Activated CD4-positive, alpha-beta T cell treated with anti-CD3 and anti-CD28 coated beads for 48 hours (primary cell): ENCODE measurements at places on chromosomes 5 and 9.

- peak; percentile 79 for DNase-seq
Measured at GRCh38 chr9:33025572-33026342, 684 bp downstream of the DNAJA1 start.

DNA sequence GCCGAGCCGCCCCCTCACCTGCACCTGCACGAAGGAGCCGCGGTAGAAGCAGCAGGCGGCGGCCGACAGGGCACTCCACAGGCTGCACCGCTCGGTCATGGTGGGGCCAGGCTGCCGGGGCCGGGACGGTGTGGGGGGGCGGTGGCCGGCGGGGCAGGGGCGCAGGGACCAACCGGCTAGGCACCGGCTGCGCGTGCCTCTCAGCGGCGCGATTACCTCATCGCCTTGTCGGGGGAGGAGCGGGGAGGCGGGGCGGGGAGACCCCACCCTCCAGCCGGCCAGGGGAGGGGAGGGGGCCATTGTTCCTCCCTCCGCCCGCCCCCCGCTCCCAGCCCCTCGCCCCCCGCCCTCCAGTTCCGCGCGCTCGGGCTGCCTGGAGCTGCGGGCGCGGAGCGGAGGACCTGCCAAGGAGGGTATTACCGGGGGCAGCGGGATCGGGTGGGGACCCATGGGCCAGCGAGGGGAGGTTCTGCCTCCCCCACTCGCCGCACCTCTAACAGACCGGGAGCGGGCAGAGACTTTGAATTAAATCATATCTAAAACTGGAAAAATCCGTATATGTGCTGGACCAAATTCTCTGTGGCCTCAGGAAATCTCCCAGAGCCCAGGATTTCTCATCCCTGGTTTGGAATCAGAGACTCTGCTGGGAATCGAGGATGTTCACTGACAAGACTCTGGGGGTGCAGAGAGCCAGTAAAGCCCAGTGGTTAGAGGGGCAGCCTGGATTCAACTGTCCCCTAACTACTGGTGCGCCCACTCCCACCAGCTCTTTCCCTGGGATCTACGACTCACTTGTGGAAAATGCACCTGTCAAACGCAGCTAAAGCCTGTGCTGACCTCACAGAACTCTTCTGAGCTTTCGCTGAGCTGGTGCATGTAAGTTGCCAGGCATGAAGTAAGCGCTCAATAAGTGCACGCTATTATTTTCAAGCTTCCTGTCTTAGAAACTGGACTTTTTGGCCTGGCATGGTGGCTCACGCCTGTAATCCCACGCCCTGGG lies 20.3 kb upstream of the TOR2A start:
- no peak for DNase-seq

GRCh38 chr5:84378420-84378819 lies 6.3 kb downstream of the EDIL3 start:
- no peak for DNase-seq

- no peak for DNase-seq
Measured at GRCh38 chr5:31954091-31954490, 220.0 kb downstream of the GOLPH3 start.

DNA sequence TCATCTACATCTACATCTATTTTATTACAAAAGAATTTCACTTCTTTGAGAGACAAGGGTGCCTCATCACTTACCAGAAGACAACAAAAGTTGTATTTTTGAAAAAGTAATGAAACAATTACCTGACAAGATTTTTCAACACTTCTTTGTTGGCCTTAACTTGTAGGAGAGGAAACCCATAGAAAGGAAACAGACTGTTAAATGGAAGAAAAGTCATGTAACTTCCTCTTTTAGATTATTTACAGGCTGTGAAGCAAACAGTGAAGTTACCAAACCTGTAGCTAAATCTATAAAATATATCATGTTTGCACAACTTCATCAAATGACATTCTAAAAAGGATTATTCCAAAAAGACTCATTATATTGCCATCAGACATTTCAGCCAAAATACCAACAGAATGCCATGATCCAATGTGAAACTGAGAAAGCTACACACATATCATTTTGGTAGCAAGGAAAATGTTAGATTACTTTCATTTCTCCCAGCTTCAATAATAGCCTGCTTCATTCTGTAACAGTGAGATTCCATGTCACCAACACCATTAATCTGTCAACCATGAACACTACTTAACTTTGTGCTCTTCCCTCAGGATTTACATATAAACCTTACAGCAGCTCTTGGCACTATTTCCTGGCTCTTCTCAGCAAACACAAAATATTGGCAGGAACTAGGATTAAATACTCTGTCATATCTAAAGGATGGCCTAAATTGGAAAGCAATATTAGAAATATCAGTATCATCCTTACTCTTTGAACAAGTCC lies 122.5 kb downstream of the MCTP1 start:
- no peak for DNase-seq

GRCh38 chr9:134591082-134591571 lies 50.5 kb upstream of the COL5A1 start:
- no peak for DNase-seq

DNA sequence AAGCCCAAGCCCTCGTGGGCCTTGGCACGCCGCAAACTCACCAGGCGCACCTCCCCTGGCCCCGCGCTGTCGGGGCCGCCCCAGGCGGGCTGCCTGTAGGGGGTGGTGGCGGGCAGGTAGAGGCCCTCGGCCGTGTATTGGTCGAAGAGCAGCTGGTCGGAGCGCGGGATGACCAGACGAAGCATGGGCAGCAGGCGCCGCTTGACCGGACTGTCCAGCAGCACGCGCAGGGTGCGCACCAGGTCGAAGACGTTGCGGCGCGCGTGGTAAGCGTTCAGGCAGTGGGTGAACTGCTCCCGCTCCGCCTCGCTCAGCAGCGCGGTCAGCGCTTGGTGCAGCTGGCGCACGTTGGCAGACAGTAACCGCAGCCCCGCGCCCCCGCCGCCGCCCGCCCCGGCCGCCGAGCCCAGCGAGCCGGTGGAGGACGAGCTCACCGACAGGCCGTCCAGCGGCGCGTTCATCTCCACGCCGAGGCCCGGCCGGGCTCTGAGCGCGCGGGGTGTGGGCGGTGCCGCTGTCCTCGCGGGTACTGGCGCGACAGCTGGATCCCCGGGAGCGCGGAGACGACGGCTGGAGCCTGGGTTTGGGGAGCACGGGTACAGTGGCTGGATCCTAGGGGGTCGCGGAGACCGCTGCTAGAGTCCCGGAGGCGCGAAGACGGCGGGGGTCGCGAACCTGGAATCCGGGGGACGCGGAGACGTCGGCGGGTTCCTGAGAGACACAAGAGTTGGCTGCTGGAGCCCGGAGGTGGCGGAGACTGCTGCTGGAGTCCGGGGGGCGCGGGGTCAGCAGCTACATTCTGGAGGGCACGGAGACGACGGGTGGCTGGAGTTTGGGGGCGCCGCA lies 709 bp downstream of the WHRN start:
- DNase-seq = peak; percentile 58

- no peak for DNase-seq
Measured at GRCh38 chr5:144979516-144980264, 809.0 kb downstream of the KCTD16 start.

- no peak for DNase-seq
Measured at GRCh38 chr9:84871983-84872382, 202.5 kb downstream of the NTRK2 start.

DNA sequence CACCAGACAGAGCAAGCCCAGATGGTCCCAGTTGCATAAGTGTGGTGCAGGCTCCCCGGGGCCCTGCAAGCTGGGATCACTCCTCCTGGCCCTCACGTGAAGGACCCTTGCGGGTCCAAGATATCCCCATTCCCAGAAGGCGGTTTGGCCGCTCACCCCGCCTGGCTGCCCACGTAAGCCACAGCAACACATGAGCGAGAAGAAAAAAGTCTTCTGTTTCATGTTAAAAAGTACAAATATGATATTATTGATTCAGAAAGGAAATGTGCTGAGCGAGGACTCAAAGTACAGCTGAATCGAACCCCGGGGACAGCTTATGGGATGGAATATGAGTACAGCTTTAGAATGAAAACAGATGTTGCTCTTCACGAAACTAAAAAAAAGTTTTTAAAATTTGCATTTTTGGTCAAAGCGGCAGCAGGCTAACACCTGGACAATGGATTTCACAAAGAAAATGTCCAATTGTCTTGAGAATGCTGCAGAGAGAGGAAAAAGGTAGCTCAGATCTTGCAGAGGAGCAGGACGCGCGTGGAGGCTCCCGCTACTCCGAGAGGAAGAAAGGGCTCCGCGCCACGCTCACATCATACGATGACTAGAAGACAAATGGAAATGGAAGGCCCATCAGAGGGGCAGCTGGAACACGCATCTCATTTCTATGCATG lies 427.6 kb downstream of the IRX1 start:
- DNase-seq = no peak

GRCh38 chr5:71937921-71938698 lies 169.2 kb upstream of the MAP1B start:
- DNase-seq = no peak
